Peyer's patch (tissue), 4 donors: ENCODE measurements at places on chromosomes 5 and 9.
A peak's percentile ranks its signal among the peaks of the same experiment; 100 is the strongest.

GRCh38 chr5:35803191-35803651 lies 53.5 kb upstream of the IL7R start:
- DNase-seq: no peak
- H3K4me3 ChIP-seq: no peak overlapping the region
- H3K4me1 ChIP-seq: no peaks in the 10 kb centered on the region
- no peaks in the 10 kb centered on the region for H3K36me3 ChIP-seq
- no peak overlapping the region for H3K27ac ChIP-seq
- H3K27me3 ChIP-seq: no peaks in the 10 kb centered on the region

DNA sequence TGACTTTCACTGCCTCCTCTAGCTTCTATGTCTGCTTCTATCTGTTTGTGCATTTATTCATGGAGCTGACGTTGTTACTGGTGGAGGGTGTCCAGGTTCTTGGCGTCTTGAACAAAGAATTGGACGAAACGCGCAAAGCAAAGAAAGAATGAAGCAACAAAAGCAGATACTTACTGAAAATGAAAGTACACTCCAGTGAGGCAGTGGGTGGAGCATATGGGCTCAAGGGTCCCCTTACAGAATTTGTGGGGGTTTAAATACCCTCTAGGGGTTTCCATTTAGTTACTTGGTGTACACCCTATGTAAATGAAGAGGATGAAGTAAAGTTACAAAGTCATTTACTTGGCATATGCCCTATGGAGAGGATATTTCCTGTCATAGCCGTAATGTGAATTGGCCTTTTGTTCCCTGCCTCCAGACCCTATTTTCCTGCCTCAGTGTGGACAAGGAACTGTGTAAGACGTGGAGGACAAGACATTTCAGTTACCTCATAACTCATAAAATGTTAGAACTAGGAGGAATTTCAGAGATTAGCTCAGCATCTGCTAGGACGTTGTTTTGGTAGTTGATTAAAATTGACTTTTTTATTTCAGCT lies 3.1 kb downstream of the POLR3G start:
- no peaks in the 10 kb centered on the region for H3K36me3 ChIP-seq
- H3K27me3 ChIP-seq: no peaks in the 10 kb centered on the region
- DNase-seq: no peak
- H3K4me1 ChIP-seq: no peaks in the 10 kb centered on the region
- no peak overlapping the region for H3K27ac ChIP-seq
- H3K4me3 ChIP-seq: peak overlapping the region; percentile 28

GRCh38 chr5:16723821-16724220 lies 107.0 kb upstream of the RETREG1 start:
- no peak overlapping the region for H3K27ac ChIP-seq
- no peaks in the 10 kb centered on the region for H3K27me3 ChIP-seq
- no peak for DNase-seq
- no peak overlapping the region for H3K4me3 ChIP-seq

- no peaks in the 10 kb centered on the region for H3K4me1 ChIP-seq
- peak; percentile 42 for DNase-seq
- H3K4me3 ChIP-seq: no peak overlapping the region
- no peaks in the 10 kb centered on the region for H3K27me3 ChIP-seq
- no peak overlapping the region for H3K27ac ChIP-seq
Measured at GRCh38 chr9:131474711-131475110, 28.0 kb upstream of the POMT1 start.

DNA sequence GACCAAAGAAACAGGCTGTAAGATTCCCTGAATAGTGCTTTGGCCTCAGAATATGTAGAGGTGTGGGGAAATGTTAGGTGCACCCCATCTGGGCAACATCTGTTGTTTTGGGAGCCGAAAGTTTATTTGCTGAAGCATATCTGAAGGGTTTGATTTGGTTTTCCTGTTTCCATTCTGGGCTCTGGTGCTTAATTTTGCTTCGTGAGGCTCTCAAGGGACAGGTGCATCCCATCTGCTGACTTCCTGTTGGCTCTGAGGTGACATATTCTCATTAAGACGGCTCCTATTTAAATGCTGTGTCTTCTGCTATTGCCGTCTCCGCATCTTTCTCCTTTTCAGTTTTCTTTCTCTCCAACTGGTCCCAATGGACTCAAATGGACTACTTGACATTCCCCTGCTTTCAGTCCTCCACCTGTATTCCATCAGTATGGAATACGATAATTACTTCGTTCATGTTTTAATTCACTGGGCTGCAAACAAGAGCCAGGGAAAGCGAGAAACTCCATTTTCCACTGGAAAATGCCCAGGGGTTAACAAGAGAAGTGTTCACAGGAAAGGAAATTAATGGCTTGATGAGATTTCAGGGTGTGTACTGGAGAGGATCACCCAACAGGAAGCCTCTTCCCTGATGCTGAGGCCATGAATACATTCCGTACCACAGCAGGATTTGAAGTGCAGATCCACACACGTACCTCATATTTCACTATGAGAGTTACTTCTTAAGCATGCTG lies 104.0 kb downstream of the MTX3 start:
- no peaks in the 10 kb centered on the region for H3K4me1 ChIP-seq
- no peak overlapping the region for H3K27ac ChIP-seq
- no peaks in the 10 kb centered on the region for H3K36me3 ChIP-seq
- DNase-seq: no peak

GRCh38 chr9:134693011-134693410 lies 51.4 kb downstream of the COL5A1 start:
- no peaks in the 10 kb centered on the region for H3K27me3 ChIP-seq
- H3K27ac ChIP-seq: no peak overlapping the region
- H3K4me3 ChIP-seq: no peak overlapping the region
- H3K4me1 ChIP-seq: peaks cover 4% of the 10 kb centered on the region
- DNase-seq: no peak

- H3K4me1 ChIP-seq: no peaks in the 10 kb centered on the region
- H3K36me3 ChIP-seq: no peaks in the 10 kb centered on the region
- H3K27me3 ChIP-seq: no peaks in the 10 kb centered on the region
Measured at GRCh38 chr5:6737043-6737941, 24.1 kb downstream of the TENT4A start.

- no peak overlapping the region for H3K4me3 ChIP-seq
- H3K4me1 ChIP-seq: no peaks in the 10 kb centered on the region
- no peaks in the 10 kb centered on the region for H3K27me3 ChIP-seq
- H3K27ac ChIP-seq: no peak overlapping the region
- no peak for DNase-seq
Measured at GRCh38 chr5:27516437-27516836, 478.1 kb upstream of the CDH9 start.

GRCh38 chr5:95927927-95928723 lies 33.5 kb downstream of the ELL2 start:
- no peaks in the 10 kb centered on the region for H3K4me1 ChIP-seq
- no peaks in the 10 kb centered on the region for H3K27me3 ChIP-seq
- H3K4me3 ChIP-seq: no peak overlapping the region
- DNase-seq: no peak

DNA sequence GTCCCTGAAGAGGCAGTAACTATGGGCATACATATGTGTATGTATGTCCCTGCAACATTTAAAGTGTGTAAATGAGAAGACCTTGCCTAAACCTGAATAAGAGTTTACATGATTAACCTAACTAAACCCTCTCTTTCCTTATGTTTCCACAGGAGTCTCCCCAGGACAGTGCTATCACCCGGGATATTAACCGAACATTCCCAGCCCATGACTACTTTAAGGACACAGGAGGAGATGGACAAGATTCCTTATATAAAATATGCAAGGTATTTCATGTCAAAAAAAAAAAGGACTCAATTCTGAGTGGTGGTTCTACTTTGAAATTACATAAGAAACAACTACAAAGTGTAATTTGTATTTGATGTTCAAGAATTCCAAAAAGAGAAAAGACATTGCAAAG lies 31.7 kb downstream of the GPR21 start:
- H3K4me1 ChIP-seq: no peaks in the 10 kb centered on the region
- H3K27ac ChIP-seq: no peak overlapping the region
- no peak overlapping the region for H3K4me3 ChIP-seq
- peaks cover 31% of the 10 kb centered on the region for H3K36me3 ChIP-seq

GRCh38 chr9:7045361-7045760 lies 287.6 kb downstream of the KDM4C start:
- H3K27ac ChIP-seq: no peak overlapping the region
- no peaks in the 10 kb centered on the region for H3K27me3 ChIP-seq
- H3K36me3 ChIP-seq: peaks cover 16% of the 10 kb centered on the region
- no peak for DNase-seq
